MCF 10A (cell line): ENCODE measurements at places on chromosomes 5 and 9.
A peak's percentile ranks its signal among the peaks of the same experiment; 100 is the strongest.

- DNase-seq, result no peak
Observed at GRCh38 chr5:93756372-93756771, 15.0 kb upstream of the POU5F2 start.

GRCh38 chr5:61823781-61824180 lies 482.2 kb upstream of the KIF2A start:
- DNase-seq, result no peak

DNA sequence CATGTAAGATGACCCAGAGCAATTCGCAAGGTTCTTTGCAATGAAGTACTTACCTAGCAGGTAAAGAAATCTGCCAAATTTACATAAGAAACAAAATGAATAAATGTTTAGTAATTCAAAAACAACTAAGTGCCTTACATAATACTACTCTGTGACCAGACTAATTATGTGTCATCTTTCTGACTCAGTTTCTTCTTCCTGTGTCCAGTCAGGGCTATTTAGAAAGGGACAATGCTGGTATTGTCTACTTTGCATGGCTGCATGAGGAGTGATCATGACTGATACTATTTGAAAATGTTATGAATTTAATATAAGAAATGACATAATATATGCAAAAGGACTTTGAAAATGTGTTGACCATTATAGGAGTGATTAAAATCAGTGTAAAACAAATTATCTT lies 210.0 kb downstream of the TMEM161B start:
- no peak for DNase-seq

GRCh38 chr9:18126831-18127498 lies 347.0 kb upstream of the ADAMTSL1 start:
- DNase-seq, result no peak

DNA sequence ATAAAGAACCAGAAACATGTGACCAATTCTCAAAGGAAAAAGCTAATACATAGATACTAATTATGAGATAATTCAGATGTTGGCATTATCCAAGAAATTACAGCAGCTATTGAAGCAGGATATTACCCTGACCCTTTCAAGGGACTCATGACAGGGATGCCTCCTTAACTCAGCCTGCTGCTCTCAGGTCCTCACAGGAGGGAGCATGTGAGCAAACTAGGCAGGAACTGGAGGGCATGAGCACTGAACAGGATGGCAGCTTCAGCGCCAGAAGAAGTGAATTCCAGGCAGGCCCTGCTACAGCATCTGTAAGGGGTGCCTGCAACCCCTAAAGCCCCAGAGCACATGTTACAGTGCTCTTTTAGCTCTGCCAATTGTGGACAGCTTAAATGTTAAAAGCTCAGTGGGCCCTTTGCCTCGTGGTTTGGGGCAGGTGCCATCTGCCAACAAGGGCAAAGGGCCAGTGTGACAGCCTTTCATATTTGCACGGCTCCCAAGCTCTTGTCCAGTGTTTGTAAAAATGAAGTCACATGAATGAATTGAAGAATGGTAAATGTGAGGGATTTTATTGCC lies 464.7 kb upstream of the COX7C start:
- no peak for DNase-seq

DNA sequence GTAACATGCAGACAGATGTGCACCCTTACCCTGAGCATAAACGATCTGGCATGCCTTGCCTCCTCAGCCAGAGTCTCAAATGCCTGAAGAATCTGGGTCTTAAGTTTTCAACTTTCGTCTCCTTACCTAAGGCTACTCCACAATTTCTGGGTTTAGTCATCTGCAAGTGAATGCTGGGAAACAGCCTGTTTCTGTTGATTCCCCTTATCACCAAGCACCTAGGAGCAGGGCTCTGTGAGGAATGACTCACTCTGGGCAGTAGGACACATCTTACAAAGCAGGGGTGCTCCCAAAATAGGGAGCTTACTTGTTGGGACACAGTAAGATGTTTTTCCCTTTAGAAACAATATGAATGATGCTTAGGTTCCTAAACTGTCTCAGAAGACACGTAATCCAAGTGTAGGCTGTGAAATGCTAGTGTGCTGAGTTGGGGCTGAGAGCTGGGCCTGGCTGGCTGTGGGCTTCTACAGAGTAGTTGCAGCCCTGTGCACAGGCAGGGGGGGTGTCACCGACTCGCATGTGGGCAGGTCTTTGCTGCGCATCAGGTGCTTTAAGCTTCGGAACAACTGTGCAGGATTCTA lies 58.0 kb downstream of the DAP start:
- DNase-seq, result peak; percentile 72

GRCh38 chr5:159712672-159713071 lies 203.6 kb upstream of the ADRA1B start:
- no peak for DNase-seq

- no peak for DNase-seq
Observed at GRCh38 chr5:79480991-79481390, 32.9 kb downstream of the HOMER1 start.

DNA sequence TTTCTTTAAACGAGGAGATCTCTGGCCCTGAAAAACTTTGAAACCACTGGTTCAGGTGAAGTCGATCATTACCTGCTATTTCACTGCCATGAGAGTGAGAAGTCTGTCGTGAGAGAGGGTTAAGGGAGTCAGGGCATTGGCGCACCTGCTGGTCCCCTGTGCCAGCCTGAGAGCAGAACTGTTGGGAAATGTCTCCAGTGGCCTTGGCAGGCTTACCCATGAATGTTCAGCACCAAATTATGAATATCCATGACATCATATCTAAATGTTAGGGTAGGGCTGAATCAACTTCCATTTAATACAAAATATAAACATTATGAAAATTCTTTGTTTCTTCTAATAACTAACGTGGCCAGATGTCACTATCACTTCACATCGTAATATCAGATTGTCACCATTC lies 379.3 kb downstream of the KDM4C start:
- no peak for DNase-seq

- no peak for DNase-seq
Observed at GRCh38 chr9:34963552-34963951, 5.5 kb downstream of the PHF24 start.

- DNase-seq, result no peak
Observed at GRCh38 chr9:4592295-4592694, 69.8 kb upstream of the PLPP6 start.

DNA sequence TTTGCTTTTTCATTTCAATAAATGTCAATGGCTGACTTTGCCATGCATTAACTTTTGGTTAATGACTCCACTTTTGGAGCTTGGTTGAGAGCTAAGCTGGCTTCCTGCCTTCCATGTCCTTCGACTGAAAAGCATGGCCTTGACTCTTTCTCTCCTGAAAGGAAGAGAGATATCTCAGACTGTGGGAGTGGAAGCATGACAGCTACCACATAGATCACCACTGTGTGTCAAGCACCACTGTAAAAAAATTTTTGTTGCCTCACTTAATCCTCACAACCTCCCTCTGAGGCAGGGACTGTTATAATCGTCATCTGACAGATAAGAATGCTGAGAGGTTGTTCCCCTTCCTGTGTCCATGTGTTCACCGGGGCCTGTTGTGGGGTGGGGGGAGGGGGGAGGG lies 184.8 kb downstream of the RORB start:
- DNase-seq, result no peak

GRCh38 chr5:80324912-80325311 lies 5.1 kb downstream of the SPZ1 start:
- DNase-seq, result no peak

DNA sequence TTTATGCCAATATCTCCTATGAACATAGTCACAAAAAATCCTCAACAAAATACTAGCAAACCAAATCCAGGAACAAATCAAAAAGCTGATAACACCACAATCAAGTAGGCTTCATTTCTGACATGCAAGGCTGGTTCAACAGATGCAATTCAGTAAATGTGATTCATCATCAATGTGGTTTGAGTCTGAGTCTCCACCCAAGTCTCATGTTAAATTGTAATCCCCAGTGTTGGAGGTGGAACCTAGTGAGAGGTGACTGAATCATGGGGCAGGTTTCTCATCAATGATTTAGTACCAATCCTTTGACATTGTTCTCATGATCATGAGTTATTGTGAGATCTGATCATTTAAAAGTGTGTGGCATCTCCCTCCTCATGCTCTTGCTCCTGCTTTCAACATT lies 1072.7 kb downstream of the NR2F1-AS1 start:
- no peak for DNase-seq

DNA sequence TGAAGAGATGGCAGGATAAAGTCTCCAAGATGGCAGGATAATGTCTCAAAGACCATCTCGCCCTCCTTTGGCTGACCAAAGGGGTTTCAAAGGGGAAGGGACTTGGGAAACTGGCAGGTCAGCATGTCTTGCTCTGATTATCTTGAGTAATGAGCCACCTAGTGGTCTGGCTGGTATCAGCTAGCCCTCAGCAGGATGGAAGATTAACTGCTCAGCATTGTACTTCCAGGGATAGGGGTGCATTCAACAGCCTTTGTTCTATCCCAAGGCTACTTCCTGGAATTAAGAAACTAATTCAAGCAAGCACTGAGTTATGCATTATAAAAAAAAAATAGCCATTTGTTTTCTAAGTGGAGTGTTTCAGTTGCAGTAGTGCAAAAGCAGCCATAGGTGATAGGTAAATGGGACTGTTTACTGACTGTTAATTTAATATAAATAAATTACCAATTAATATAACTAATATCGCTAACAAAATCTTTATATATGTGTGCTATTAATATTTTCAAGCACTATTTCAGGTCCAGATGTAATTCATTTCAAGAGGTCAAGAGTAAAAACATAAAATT lies 555.5 kb downstream of the CDH9 start:
- DNase-seq, result peak; percentile 64

DNA sequence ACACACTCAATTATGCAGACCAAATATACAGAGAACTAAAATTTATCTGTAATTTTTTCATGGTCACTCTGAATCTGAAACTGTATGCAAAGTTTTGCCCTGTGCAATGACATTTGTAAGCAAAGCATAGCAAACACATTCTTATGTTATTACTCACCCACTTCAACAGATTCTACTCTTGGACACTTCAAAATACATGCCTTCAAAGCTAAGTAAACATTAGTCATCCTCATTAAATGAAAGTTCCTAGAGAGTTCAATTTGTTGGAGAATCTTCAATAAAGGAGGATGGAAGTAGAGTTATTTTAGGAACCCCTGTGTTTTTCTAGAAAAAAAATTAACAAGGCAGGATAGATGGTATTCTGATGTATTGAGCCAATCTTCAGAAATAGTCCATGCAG lies 639.7 kb upstream of the C9orf72 start:
- peak; percentile 81 for DNase-seq

DNA sequence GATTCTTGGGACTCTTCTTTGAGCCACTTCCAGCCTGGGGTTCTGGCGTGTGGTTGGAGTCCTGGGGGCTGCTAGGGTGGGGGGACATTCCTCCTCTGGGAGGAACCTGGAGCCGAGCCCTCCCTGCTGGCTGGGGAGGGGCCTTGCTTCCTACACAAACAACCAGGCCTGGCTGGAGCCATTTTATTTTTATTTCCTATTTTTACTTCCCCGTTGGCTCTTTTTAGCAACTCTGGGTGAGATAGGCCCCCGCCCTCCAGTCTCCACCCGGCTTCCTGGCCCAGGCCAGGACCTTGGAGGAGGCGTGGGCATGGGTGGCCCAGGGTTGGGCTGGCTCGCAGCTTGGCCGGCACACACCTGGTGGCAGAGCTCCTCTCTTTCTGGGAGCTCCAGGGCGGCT lies 15.1 kb downstream of the RXRA start:
- DNase-seq, result no peak

DNA sequence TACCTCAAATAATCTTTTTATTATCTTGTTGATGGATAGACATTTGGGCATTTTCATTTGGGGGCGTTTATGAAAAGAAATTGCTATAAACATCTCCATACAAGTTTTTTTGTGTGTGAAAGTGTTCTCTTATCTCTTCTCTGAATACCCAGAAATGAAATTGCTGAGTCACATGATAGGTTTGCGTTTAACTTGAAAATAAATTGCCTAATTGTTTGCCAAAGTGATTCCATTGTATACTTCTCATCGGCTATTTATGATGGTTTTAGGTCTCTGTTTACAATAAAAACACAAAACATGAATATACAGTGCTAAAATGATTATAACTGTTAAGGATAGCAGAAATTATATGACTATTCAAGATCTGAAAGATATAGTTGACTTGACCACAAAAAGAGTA lies 361.7 kb downstream of the TAF11L14 start:
- no peak for DNase-seq
